ENCODE measurements at places on chromosomes 12 and 14. TPM values are rescaled to one million over a fixed set of nuclear protein-coding genes. Genes with fewer than 3 reads are reported as not detected.
A peak's percentile ranks its signal among the peaks of the same experiment; 100 is the strongest.

GRCh38 chr12:108839018-108839889 is 18.1 kb downstream of the SSH1 start:
- no peaks in the 10 kb centered on the region for H3K27me3 ChIP-seq
- peak; percentile 43 for DNase-seq
- no peak overlapping the region for H3K4me3 ChIP-seq

Gene COCH
- total RNA-seq: 9.6 TPM

Gene GALNT9
- total RNA-seq: not detected

GRCh38 chr12:49524660-49525324 is 14.0 kb upstream of the KCNH3 start:
- H3K27ac ChIP-seq: peak overlapping the region; percentile 10
- H3K27me3 ChIP-seq: no peaks in the 10 kb centered on the region
- DNase-seq: peak; percentile 56
- peaks cover 10% of the 10 kb centered on the region for H3K4me1 ChIP-seq

- no peaks in the 10 kb centered on the region for H3K36me3 ChIP-seq
- DNase-seq: no peak
- no peaks in the 10 kb centered on the region for H3K4me1 ChIP-seq
- H3K27me3 ChIP-seq: no peaks in the 10 kb centered on the region
- no peak overlapping the region for H3K27ac ChIP-seq
Measured at GRCh38 chr14:104184506-104184905, 46.1 kb downstream of the KIF26A start.

Gene OR4K1
- not detected for total RNA-seq

- no peaks in the 10 kb centered on the region for H3K27me3 ChIP-seq
- H3K4me3 ChIP-seq: no peak overlapping the region
- H3K36me3 ChIP-seq: no peaks in the 10 kb centered on the region
- peak; percentile 73 for DNase-seq
- peak overlapping the region; percentile 73 for H3K27ac ChIP-seq
- peaks cover 69% of the 10 kb centered on the region for H3K4me1 ChIP-seq
Measured at GRCh38 chr12:32501835-32502333, 102.5 kb downstream of the FGD4 start.

Gene MMP17
- total RNA-seq: 2.6 TPM

Gene ARHGEF40
- 142 TPM for total RNA-seq

Gene IGF1
- 44.8 TPM for total RNA-seq

GRCh38 chr14:53947452-53948204 is 9.0 kb downstream of the BMP4 start:
- H3K27ac ChIP-seq: no peak overlapping the region
- H3K4me1 ChIP-seq: peaks cover 18% of the 10 kb centered on the region
- no peaks in the 10 kb centered on the region for H3K27me3 ChIP-seq
- no peak for DNase-seq
- no peak overlapping the region for H3K4me3 ChIP-seq

- no peak for DNase-seq
- no peak overlapping the region for H3K27ac ChIP-seq
- H3K4me1 ChIP-seq: no peaks in the 10 kb centered on the region
- H3K4me3 ChIP-seq: no peak overlapping the region
Measured at GRCh38 chr14:101182476-101182875, 279.0 kb upstream of the RTL1 start.

Gene KRT85
- not detected for total RNA-seq

DNA sequence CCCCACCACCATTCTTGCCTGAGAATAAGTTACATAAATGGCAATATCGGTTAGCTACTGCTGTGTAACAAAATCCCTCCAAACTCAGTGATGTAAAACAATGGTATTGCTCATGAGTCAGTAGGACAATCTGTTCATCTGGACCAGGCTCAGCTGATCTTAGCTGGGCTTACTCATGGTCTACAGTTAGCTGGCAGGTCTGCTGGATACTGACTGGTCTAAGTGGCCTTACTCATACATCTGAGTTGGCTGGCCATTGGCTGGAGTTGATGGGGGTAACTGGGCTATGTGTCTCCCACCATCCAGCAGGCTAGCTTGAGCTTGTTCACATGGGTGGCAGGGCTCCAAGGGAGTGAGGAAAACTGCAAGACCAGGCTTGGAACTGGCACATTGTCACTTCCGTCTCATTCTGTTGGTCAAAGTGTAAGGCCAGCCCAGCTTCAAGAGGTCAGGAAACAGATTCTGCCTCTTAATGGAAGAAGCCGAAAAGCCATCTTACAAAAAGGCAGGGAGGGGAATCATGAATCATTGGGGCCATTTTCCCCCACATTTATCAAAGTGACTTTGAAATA is 56.7 kb upstream of the CHGA start:
- H3K4me3 ChIP-seq: no peak overlapping the region
- no peaks in the 10 kb centered on the region for H3K27me3 ChIP-seq
- no peaks in the 10 kb centered on the region for H3K4me1 ChIP-seq
- H3K36me3 ChIP-seq: no peaks in the 10 kb centered on the region
- H3K27ac ChIP-seq: no peak overlapping the region
- DNase-seq: no peak

GRCh38 chr12:68324531-68324930 is 7.6 kb downstream of the MDM1 start:
- peaks cover 1% of the 10 kb centered on the region for H3K36me3 ChIP-seq
- no peak for DNase-seq
- H3K27me3 ChIP-seq: no peaks in the 10 kb centered on the region
- no peaks in the 10 kb centered on the region for H3K4me1 ChIP-seq
- H3K27ac ChIP-seq: no peak overlapping the region
- H3K4me3 ChIP-seq: no peak overlapping the region

DNA sequence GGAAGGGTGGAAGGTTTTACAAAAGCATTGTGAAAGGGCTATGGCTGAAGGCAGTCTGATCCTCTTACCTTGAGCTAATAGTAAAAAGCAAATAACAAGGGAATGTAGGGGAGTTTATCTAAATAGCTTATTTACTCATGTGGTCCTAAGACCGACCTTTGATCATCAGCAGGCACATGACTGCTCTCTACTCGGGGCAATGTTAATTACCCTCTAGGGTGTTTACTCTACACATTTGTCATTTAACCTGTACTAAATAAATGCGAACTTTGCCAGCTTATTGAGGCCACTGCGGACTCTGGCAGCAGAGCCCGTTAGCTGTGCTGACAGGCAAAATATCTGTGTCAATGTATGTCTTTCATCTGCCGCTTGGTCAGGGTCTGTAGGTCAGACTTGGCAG is 768.3 kb upstream of the ATXN7L3B start:
- no peaks in the 10 kb centered on the region for H3K4me1 ChIP-seq
- DNase-seq: no peak
- no peaks in the 10 kb centered on the region for H3K36me3 ChIP-seq

Gene SDSL
- 15.2 TPM for total RNA-seq

GRCh38 chr14:54794159-54794558 is 108.5 kb downstream of the GCH1 start:
- H3K27me3 ChIP-seq: no peaks in the 10 kb centered on the region
- no peak overlapping the region for H3K27ac ChIP-seq
- no peaks in the 10 kb centered on the region for H3K4me1 ChIP-seq

DNA sequence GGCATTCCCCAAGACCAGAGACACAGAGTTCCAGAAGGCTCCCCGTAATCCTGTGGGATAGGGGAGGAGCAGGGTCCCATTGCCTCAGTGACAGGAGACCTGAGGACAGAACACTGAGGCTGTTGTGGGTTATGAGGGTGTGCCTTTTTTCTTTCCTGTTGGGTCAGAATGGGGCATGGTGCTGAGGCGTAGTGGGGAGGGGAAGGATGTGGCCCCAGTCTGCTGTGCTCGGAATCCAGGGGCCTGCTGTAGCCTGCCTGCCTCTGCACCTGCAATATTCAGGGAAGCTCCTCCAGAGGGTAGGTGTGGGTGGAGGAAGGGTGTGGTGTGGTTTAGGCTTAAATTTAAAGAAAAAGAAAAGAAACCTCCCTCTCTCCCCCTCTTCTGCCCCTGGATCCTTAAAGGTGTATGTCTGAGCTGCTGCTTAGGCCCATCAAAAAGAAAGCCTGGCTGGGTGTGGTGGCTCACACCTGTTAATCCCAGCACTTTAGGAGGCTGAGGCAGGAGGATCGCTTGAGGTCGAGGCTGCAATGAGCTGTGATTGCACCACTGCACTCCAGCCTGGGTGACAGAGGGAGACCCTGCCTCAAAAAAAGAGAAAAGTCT is 18.7 kb downstream of the PLEKHG3 start:
- DNase-seq: no peak
- no peaks in the 10 kb centered on the region for H3K27me3 ChIP-seq
- H3K4me3 ChIP-seq: no peak overlapping the region
- peak overlapping the region; percentile 90 for H3K27ac ChIP-seq

GRCh38 chr12:89665556-89665955 is 43.1 kb downstream of the ATP2B1 start:
- H3K4me1 ChIP-seq: peaks cover 33% of the 10 kb centered on the region
- no peak overlapping the region for H3K27ac ChIP-seq
- H3K36me3 ChIP-seq: no peaks in the 10 kb centered on the region

Gene ESR2
- not detected for total RNA-seq

DNA sequence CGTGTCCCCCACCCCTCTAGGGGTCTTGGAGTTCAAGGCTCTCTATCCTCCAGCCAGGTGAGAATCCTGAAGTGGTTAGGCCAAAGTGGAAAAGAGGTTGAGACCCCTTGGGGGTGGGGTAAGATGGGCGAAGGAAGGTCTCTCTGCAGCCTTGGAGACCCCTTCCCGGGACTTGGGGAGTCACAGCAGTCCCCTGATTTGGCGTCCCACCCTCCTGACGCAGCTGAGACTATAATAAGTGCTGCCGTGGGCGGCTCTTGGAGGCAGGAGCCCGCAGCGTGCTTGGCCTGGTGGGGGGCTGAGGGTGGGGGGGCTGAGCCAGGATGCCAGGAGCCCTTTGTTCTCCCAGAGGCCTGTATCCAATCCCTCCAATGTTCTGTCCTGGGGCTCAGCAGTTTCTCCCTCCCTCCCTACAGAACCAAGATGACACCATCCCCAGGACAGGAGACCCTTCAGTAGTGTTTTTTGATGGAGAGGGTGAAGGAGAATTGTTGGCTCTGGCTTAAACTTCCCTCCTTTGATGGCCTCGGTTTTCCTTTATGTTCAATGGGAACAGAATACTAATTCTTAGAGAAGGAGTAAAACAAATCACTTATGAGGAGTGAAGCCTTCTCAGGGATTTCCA is 1.5 kb upstream of the AGAP2 start:
- no peak for DNase-seq
- H3K36me3 ChIP-seq: no peaks in the 10 kb centered on the region
- no peak overlapping the region for H3K27ac ChIP-seq
- no peak overlapping the region for H3K4me3 ChIP-seq

GRCh38 chr12:79069009-79069408 is 204.4 kb downstream of the SYT1 start:
- no peaks in the 10 kb centered on the region for H3K36me3 ChIP-seq
- no peaks in the 10 kb centered on the region for H3K27me3 ChIP-seq
- no peak for DNase-seq
- H3K4me1 ChIP-seq: no peaks in the 10 kb centered on the region
- no peak overlapping the region for H3K4me3 ChIP-seq

Gene GPR65
- total RNA-seq: not detected

Gene PARP2
- 11.7 TPM for total RNA-seq

DNA sequence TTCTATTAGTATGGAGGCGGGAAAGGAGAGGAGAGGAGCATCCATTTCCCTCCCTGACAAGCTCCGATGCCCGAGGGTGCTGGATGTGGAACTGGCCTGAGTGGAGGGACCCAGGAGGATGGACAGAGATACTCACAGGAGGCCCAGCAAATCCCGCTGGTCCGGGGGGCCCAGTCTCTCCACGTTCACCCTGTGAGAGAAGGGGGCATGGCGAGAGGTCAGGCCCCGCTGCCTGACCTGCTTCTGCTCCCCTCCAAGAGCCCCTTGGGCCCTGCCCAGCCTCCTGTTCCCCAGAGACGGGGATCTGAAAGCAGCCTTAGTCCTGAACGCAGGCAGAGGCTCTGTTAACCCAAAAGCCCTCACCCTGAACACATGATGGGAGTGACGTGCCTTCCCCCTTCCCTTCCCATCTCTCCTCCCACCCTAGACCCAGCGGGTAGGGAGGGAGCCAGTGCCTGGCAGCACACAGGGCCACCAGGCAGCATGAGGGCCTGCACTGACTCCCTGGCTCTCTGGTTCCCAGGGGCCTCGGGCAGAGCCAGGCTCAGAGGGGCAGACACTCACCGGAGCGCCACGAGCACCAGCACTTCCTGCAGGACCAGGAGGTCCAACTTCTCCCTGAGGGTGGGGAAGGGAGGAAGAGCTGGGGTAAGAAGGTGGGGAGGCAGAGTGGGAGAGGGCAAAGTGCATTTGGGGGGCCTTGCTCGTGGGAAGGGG is 17.5 kb downstream of the TMEM106C start:
- no peaks in the 10 kb centered on the region for H3K36me3 ChIP-seq
- no peak overlapping the region for H3K4me3 ChIP-seq
- H3K27ac ChIP-seq: no peak overlapping the region
- H3K4me1 ChIP-seq: no peaks in the 10 kb centered on the region

Gene GNG2
- 6.6 TPM for total RNA-seq

DNA sequence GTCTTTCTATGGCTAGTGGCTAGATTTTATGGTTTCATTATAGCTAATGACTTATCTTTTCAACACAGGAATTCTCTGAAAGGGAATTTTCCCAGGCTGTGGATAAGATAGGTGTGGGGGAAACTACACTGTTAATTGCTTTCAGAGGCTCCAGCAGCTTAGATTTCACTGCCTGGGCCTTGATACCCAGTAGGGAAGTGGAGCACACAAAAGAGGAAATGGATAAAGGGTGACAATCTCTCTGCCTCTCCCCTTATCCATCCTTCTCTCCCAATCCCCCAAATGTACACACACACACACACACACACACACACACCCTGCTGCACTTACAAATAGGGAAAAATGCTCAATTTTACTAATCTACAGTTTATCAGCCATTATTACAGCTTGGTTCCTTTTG is 19.1 kb downstream of the SIX4 start:
- H3K4me3 ChIP-seq: no peak overlapping the region
- no peaks in the 10 kb centered on the region for H3K36me3 ChIP-seq
- H3K4me1 ChIP-seq: no peaks in the 10 kb centered on the region
- H3K27me3 ChIP-seq: no peaks in the 10 kb centered on the region
- no peak for DNase-seq
- H3K27ac ChIP-seq: no peak overlapping the region

Gene VDR
- 1.3 TPM for total RNA-seq

- H3K27me3 ChIP-seq: no peaks in the 10 kb centered on the region
- peaks cover 29% of the 10 kb centered on the region for H3K36me3 ChIP-seq
- no peak for DNase-seq
- no peak overlapping the region for H3K27ac ChIP-seq
- H3K4me3 ChIP-seq: no peak overlapping the region
Measured at GRCh38 chr14:39179042-39179441, 4.0 kb downstream of the PNN start.

Gene NAV3
- total RNA-seq: 6.6 TPM

DNA sequence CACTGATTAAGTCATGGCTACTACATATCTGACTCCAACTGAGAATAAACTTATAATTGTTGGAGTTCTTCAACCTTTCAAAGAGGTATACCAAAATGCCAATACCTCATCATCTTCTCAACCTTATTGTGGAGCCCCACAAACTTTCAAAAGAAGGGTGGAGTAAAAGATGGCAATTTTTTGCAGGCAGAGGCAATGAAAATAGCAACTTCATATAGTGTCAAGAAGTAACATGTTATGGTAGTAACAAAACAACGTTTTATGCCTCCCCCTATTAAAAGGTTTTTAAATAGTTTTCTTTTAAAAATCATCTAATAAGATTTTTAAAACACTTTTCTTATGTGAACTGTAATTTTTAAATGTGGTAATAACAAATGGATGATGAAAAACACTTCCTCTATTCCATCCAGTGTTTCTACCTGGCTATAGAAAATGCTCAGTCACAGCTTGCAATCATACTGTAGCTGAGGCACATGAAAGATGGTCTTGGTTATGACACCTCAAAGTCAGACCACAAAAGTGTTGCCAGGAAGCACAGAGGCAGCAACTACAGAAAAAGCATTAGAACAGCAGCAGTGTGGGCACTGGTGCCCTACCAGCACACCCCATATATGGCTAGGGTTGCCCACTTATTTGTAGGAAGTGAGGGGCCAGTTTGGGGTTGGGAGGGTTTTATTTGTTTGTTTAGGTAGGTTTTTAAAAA is 7.0 kb downstream of the PPP1R12A start:
- no peaks in the 10 kb centered on the region for H3K36me3 ChIP-seq
- peaks cover 12% of the 10 kb centered on the region for H3K4me1 ChIP-seq
- H3K4me3 ChIP-seq: no peak overlapping the region
- no peak for DNase-seq
- no peaks in the 10 kb centered on the region for H3K27me3 ChIP-seq
